ENCODE measurements at places on chromosomes 2 and 18. TPM values are rescaled to one million over a fixed set of nuclear protein-coding genes. Genes with fewer than 3 reads are reported as not detected.

DNA sequence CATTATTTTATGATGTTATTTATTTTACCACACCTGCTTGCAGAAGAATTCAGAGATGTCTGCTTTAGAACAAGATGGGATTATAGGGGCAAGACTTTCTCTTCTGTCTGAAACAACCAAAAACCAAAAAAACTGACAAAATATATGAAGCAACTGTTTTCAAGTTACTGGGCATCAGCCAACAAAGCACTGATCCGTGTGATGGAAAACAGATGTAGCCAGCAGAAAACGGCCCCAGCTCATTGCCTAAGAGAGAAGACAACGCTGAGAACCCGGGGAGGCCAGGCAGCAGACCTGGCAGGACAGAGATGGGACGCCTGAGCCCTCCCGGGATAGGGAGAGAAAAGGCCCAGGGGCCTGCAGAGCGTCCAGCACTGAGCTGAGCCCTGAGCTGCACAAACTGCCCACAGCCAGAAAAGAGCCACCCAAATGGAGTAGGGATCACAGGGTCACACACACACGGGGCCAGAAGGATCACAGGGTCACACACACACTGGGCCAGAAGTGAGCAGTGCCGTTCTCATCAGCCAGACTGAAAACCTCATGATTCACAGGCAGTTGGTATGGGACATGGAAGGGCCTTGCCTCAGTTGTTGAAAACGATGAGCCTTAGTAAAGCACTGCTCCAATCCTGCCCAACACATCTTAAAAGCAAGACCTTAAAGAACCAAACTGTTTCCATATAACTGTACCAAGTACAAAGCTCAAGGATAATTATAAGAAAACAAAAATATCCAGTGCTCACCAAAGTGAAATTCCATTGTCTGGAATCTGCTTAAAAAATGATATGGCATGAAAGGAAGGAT, 12.1 kb downstream of the PXDN start:
- DNase-seq = no peak

DNA sequence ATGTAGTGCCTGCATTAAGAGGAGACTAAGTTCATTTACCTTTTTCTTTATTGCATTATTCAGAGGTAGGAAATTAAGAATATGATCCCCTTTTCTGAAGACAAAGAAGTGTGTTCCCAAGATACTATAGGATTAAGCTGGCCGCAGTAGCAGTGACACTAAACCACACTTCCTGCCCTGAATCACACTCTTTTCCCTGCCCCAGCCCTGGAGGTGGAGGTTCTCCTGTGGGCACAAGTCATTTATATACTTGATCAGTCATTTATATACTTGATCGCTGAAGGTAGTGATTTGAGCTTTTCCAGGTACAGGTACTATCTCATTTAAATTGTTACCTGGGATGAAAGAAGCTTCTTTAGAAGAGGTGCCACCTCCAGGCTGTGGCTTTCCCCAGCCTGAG, 78.6 kb downstream of the ARMC9 start:
- DNase-seq = no peak

GRCh38 chr2:150705357-150705756, 217.9 kb upstream of the RND3 start:
- DNase-seq = no peak

GRCh38 chr2:186853951-186854350, 5.0 kb upstream of the ZSWIM2 start:
- no peak for DNase-seq

GRCh38 chr2:105432044-105432399, 33.2 kb upstream of the FHL2 start:
- DNase-seq = no peak

- DNase-seq = no peak
These were observed 211.3 kb upstream of the HAAO start for GRCh38 chr2:43003702-43004101.

GRCh38 chr18:51721388-51721787, 523.9 kb upstream of the MEX3C start:
- DNase-seq = no peak

DNA sequence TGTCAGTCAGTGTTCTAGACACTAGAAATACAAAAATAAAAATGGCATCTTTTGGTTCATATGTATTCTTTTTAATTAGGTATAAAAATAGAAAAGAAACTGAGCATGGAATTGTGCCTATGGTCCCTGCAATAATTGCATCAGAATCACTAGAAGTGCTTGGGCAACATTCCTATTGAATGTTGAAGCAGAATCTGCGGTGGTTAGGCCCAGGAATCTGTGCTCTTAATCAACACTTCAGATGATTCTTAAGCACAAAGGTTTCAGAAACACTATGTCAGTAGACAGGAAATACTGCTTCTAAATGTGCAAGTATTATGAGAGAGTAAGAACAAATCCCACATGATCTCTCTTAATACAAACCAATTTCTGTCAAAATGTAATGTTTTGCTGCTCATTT, 20.3 kb upstream of the RBBP8 start:
- DNase-seq = no peak

DNA sequence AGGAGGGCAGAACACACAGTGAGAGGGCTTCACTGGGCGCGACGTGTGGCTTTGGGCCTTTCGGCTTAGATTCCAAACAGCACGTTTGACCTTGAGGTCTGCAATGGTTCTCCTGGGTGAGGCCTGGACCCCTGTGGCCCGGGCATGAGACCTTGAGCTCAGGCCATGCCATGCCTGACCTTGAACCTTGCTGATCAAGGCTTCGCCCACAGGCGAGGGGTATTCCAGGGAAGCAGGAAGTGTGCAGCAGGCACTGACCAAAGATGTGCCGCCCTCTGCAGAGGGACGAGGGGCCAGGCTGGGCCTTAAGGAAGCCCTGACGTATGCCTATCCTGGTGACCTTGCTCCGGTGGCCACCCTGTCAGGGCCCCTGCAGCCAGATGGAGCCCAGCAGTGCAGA, 178.3 kb upstream of the HDAC4 start:
- DNase-seq = no peak

GRCh38 chr2:28320009-28320365, 72.7 kb upstream of the FOSL2 start:
- no peak for DNase-seq

CD226 gene
- 3.8 TPM for total RNA-seq

GRB14 gene
- total RNA-seq = 28.7 TPM

TCF4 gene
- 8.1 TPM for total RNA-seq
